ENCODE measurements at places on chromosomes 7 and 10.

GRCh38 chr10:124688889-124689670, 55.1 kb downstream of the FAM53B start:
- peak; percentile 24 for DNase-seq

GRCh38 chr10:131860806-131861440, 39.9 kb upstream of the PPP2R2D start:
- DNase-seq = no peak

GRCh38 chr10:58262766-58263165, 4.9 kb downstream of the IPMK start:
- no peak for DNase-seq

DNA sequence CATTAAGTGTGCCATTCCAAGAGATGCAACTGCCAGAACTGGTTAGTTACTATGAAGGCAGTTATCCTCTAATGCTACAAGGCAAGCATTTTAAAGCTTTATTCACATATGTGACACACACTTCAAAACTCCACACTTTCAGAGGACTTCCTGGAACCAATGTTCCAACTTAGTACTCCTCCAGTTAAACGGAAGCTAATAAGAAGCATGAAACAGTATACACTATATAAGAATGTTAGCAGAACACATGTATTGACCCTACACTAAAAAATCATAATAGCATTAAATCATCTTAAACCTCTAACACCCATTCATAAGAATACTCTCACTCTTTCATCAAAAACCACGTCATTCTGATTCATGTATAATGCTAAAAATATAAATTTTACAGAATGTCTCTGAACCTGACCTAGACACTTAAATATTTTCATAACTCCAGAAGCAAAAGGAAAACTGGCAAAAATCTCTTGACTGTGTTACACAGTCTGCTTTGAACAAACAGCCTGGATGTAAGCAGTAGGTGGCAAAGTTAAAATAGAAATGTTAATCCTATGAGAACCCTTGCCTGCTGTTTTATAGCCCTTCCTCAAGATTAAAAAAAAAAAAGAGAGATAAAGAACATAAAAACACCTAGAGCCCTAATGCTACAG, 135.0 kb downstream of the SEMA3C start:
- DNase-seq = no peak

DNA sequence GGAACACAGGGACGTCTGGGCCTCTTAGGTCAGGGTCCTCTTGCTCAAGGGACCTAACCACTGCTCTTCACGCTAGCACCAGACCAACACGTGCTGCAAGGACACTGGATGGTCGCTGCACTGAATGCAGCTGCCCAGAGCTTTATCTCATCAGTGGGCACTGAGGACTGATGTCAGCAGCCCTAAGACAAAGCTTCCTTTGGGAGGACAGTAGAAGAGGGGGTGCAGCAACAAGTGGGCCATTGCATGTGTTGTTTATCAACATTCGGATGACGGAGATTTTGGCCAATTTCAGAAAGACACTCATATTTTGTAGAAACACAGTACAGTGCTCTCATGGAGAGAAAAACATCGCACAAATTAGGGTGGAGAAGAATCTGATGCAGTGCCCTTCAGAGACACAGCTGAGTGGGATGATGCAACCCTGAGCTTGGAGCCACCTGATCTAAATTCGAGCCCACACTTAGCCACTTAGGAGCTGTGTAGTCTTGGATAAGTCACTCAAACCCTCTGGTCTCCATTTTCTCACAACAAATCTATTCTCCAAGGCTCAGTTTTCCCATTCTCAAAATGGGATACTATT, 1.7 kb downstream of the OPALIN start:
- no peak for DNase-seq

- no peak for DNase-seq
Measured at GRCh38 chr7:73345538-73345937, 17.6 kb downstream of the FKBP6 start.
